ENCODE measurements at places on chromosomes 4 and X.

- no peak for DNase-seq
These were observed 73.3 kb downstream of the RBM46 start for GRCh38 chr4:154854362-154854761.

GRCh38 chrX:107632346-107632745, 4.0 kb downstream of the PRPS1 start:
- no peak for DNase-seq

DNA sequence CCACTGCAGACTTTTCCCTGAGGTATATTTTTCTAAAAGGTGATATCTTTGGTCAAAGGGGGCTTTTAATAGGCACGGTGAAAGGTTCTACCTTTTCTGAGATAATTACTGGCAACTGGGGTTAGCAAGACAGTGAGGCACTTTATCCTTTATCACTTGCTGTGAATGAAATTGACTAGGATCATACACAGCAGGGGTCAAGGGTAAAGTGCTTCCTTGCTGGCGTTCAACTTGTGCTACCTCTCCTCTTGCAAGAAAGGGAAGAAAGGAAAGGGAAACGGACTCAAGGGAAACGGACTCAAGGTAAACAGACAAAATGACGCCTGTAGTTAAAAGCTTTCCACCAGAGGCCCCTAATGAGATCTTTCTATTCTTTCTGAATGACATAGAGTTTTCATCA, 78.6 kb upstream of the RAPGEF2 start:
- no peak for DNase-seq

DNA sequence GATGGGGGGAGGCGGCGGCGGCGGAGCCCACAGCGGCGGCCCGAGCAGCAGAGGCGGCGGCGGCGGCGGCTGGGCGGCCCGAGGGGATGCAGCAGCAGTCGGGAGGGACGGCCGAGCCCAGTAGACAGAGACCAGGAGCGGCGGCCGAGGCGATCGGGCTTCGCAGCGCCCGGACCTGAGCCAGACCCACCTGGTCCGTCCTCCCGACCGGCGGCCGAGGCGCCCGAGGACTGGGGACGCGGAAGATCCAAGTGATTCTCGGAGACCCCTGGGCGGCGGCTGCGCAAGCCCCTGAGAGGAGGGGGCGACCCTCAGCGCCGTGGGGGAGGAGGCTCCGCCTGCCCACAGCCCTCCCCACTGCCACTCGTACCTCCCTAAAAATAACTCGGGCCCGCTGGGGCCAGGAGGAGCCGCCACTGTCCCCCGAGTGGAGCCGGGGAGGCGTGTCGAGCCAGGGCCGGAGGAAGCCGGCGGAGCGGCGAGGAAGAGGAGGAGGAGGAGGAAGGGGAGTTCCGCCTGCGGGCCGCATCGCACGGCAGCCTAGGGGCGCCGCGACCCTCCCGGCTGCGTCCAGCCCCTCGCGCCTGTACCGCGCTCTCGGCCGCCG, 608 bp downstream of the RAPGEF2 start:
- no peak for DNase-seq

DNA sequence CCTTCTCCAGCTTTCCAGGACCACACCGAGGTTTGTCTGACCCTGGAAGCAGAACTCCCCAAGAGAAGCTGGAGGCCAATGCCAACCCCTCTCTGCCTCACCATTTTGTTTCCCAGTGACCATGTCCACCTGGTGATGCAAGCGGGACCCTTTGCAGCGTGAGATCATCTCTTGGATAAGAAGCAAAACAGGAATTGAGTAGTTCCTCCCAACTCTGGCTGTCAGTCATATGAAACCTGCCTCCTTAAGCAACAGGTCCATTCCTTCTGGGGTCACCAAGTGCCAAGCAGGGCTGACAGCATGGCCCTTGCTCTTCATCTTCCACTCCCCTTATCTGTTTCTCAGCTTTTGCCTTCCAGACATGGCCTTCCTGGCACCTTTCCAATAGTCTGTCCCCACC, 41.3 kb upstream of the MTM1 start:
- no peak for DNase-seq

- DNase-seq, result no peak
These were observed 27.5 kb downstream of the SULT1E1 start for GRCh38 chr4:69832326-69833030.

Data from stimulated activated CD8-positive, alpha-beta memory T cell treated with anti-CD3 and anti-CD28 coated beads, Interleukin-4, amount 100 ng/mL, for 4 hours (primary cell).